ENCODE measurements at places on chromosomes 7 and 10. TPM values are rescaled to one million over a fixed set of nuclear protein-coding genes. Genes with fewer than 3 reads are reported as not detected.

MRLN gene
- total RNA-seq: not detected

UCN3 gene
- total RNA-seq: not detected

C10orf105 gene
- 0.19 TPM for total RNA-seq

CRYGN gene
- total RNA-seq: not detected

CPVL gene
- total RNA-seq: 30.0 TPM

SPAM1 gene
- total RNA-seq: not detected
